ENCODE measurements at places on chromosomes 2 and 18.

DNA sequence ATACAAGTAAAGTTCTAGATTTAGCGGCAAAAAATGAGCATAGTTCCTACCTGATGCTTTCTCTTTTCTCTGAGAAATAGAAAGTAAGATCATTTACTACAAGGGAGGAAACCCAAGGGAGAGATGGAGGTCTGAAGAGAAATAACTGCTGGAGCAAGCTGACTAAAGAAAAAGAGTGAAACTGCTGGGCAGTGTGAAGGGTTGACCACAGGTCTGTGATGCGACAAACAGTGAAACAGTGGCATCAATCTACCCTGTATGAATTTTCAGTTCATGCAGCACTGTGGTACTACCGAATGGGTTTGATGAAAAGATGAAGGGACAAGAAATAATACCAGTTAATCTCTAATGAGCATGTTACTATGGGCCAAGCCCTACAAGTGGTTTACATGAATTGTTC, 52.2 kb downstream of the CUL3 start:
- no peak for DNase-seq

GRCh38 chr2:181850936-181851560, 40.5 kb upstream of the ITPRID2 start:
- DNase-seq = no peak

DNA sequence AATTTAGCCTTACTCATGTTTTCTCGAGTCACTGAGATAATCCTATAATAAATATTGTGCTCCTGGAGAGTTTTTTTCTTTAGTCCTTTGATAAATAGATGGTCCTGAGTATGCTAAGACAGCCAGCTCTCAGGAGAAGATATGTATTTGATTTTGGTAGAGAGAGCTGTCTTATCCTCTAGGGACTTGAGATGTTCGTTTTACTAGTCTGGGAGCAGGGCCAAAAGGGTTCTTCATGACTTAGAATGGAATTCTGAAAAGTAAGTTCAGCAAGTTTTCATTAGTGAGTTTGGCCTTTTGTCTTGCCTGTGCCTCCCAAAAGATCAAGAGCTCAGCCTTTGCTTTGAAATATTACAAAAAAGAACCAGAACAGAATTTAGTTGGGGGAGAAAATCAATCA, 246.7 kb downstream of the BABAM2 start:
- DNase-seq = no peak

GRCh38 chr2:88554189-88554588, 73.1 kb downstream of the EIF2AK3 start:
- no peak for DNase-seq

- DNase-seq = no peak
These were observed 7.1 kb upstream of the TGIF1 start for GRCh38 chr18:3442919-3443318.

DNA sequence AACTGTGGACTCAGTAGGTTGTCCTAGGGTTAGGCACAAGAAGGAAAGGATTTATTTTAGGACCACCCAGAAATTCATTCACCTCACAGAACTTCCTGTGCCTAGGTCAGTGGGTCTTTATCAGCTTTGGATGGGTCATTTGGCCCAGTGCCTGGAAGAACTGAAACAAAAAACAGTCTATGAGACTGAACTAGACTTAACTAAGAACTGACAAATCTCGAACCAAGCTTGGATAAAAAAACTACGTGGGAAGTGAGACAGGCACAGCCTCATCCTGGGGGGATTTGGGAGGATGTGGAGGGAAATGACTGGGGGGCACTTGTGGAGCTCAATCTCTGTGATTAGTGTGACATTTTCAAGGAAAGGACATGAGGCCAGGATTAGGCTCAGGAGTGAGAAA, 2.3 kb upstream of the OST4 start:
- DNase-seq = no peak

DNA sequence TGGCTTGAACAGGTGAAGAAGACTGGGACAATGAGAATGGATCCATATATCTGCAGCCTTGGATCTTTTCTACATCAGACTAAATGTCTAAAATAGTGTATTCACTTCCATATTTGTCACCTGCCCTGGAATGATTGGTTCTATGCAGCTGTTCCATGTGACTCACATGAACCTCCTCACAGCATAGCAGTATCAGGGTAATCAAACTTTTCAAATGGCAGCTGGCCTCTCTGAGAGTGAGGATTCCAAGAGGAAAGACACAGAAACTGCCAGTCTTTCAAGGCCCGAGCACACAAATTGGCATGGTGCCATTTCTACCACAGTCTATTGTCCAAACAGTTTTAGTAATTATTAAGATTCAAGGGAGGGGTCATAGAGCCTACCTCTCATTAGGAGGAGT, 859.3 kb downstream of the BCL11A start:
- no peak for DNase-seq

DNA sequence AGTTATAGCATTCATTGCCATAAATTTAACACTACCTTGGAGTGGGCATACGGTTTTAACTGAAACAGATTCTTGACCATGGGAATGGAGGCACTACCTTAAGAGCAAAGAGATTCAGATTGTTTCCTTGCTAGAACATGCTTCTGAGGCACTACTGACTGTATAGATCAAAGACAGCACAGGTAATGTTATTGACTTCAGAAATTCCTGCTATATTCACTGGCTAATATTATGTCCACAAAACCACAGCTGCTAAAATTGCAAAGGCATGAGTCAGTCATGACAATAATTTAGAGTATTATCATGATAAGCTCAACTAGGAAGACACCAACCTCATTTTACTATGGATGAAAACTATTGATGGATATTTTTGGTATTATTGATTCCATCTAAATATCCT, 39.4 kb downstream of the SLC8A1 start:
- no peak for DNase-seq

DNA sequence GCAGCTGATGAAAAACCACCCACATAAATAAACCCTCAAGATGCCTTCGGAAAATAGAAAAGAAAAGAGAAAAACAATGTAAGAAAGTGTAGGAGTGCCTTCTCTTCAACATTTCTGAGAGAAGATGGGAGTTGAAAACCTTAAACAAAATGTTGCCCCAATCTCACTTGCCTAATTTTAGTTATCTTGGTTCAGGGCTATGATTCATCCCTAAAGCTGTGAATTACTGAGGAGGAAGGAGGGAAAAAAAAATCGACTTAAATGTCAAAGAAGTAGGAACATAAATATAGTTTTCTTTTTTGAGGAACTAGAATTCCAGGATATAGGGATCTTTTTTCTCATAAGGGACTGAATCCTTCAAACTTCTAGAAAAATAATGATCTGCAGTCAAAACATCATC, 360.3 kb downstream of the TGIF1 start:
- no peak for DNase-seq

DNA sequence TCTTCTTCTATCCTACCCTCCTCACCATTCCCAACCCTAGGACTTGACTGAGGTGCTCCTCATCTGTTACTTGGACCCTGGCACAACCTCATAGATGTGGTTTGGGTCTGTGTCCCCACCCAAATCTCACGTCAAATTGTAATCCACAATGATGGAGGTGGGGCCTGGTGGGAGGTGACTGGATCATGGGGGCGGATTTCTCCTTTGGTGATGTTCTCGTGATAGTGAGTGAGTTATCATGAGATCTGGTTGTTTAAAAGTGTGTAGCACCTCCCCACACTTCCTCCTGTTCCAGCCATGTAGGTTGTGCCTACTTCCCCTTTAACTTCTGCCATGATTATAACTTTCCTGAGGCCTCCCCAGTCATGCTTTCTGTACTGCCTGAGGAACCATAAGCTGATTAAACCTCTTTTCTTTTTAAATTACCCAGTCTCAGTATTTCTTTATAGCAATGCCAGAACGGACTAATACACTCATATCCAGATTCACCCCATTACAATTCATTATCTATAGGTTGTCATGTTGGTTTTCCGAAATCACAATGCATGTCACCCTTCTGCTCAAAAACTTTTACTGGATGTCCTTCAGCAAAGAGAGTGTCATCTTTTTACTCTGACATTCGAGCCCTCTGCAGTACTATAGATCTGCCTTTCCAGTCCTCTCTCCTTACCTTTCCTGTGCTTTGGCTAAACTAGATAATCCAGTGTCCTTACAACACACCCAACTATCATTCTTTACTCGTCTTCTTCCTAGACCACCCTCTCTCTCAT, 45.7 kb downstream of the APOB start:
- DNase-seq = no peak

- no peak for DNase-seq
These were observed 46.1 kb downstream of the CDK15 start for GRCh38 chr2:201852462-201852861.

DNA sequence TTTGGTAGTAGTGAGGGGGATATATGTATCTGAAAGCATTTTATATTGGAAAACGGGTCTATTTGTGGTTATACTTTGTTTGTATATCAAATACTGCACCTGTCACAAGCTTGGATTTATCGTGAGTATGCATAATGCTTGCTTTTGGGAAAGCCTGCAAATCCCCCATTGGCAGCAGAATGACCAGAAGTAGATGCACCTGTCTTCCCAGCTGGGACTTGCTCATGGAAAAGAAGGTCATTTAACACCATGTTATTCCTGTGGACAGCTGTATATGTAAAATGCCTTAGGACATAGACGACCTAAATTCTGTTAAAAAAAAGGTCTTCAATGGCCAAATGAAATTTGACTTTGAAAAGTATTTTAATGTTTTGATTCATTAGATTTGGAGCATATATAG, 599.4 kb downstream of the XIRP2 start:
- no peak for DNase-seq

GRCh38 chr2:20803226-20803682, 19.6 kb downstream of the LDAH start:
- DNase-seq = no peak

- DNase-seq = no peak
These were observed 767 bp upstream of the CCDC102B start for GRCh38 chr18:68796936-68797690.

DNA sequence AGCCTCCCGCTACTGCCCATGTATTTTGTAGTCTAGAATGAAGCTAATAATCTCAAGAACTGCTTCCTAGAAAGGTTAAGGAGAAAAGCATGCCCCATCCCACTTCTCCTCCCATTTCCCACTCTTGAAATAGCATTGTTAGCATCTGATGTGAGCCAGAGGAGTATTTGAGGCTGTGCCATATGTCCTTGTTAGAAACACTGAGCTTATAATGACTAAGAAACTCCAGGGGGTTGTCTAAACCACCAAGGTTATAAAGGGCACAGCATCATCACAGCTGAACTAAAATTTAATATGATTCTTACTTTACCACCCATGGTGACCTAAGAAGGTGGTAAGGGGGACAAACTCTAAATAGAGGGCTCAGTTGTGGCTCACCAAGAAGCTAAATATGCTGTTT, 16.6 kb downstream of the TSPYL6 start:
- DNase-seq = no peak

- DNase-seq = no peak
These were observed 31.0 kb downstream of the BCL11A start for GRCh38 chr2:60522462-60522861.

DNA sequence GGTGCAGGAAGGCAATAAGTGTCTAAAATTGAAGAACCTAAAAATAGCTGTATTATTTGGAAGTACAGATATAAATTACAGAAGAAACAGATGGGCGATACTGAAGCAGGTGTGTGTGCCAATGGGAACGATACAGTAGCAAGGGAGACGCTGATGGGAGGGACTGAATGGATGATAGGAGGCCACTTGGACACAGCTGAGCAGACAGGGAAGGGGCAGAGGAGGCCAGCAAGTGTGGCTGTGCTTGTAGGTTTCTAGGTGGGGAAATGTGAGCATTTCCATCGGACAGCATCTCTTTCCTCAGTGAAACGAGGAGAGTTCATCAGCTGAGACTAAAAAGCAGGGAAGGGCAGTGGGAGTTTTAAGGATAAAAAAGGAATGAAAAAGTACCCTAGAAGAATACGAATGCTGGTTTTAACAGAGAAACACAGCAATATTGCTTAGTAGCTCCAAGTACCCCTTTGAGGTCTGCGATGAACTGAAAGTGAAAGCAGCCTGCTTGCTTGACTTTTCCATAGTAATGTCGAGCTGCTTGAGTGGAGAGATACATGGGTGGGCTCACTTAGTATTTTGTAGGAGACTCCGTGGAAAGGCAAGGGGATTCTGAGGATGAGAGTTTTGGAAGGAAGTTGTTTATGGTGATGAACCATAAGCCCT, 91.7 kb upstream of the EPC2 start:
- DNase-seq = peak; percentile 11

DNA sequence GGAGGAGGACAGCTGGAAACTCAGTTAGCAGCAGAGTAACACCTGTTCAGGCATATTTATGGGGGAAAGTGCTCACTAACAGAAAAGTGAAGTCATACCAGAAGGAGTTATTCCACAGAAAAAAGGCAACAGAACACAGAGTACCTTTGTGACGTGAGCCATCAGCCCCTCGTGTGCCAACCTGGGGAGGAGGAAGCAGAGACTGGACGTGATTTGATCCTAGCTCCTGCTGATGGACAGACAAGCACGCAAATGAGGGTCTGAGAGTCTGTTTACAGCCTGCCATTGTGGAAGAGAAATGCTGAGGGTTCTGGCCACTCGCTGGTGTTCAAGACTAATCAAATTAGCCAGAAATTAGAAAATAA, 120.7 kb downstream of the ZNF521 start:
- DNase-seq = no peak

GRCh38 chr2:74515981-74516633, 1.9 kb downstream of the TLX2 start:
- peak; percentile 57 for DNase-seq

GRCh38 chr2:86292571-86293515, 44.6 kb downstream of the REEP1 start:
- DNase-seq = no peak

DNA sequence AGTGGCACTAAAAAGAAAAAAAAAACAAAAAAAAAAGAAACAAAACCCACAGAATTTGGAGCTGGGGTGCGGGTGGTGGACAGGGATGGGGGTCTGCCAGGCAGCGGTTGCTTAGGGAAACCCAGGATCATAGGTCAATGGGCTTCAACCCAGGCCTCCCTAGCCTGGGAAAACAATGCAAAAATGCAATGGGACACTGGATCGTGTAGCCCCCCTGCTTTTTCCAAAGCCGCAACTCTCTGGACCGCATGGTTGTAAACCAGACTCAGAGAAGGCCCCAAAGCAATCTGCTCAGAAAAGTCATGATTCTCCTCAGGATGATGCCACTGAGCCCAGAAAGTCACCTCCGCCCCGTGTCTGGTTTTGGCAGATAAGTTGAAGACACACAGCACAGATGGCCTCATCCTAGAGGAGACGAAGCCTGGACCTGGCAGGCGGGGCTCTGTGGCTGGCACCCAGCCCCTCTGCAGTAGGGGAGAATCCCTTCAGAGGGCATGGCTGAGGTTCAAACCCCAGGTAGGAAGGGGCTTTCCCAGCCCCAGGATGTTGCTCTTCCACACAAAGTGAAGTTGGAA, 5.1 kb downstream of the DLX2 start:
- no peak for DNase-seq

- DNase-seq = no peak
These were observed 1153.3 kb upstream of the TMEFF2 start for GRCh38 chr2:193348055-193348454.

- DNase-seq = no peak
These were observed 237.4 kb downstream of the LPIN1 start for GRCh38 chr2:11983870-11984269.

DNA sequence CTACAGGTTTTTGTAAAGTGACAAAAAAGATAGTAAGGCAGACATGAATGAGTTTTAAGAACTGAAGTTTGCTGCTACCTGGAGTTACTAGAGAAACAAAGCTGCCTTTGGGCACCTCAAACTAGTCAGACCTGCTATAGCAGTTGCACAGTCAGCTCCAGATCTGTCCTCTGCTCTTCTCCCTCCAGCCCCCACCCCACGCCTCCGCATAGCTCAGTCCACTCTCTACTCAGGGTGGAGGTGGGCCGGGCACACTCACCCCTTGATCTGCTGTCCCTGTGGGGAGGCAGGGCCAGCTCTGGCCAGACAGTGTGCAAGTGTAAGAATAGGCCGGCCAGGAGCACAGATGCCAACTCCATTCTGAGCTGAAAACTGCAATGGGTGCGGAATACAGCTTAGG, 4.1 kb downstream of the SERTAD2 start:
- no peak for DNase-seq
